ENCODE measurements at places on chromosomes 4 and X.

DNA sequence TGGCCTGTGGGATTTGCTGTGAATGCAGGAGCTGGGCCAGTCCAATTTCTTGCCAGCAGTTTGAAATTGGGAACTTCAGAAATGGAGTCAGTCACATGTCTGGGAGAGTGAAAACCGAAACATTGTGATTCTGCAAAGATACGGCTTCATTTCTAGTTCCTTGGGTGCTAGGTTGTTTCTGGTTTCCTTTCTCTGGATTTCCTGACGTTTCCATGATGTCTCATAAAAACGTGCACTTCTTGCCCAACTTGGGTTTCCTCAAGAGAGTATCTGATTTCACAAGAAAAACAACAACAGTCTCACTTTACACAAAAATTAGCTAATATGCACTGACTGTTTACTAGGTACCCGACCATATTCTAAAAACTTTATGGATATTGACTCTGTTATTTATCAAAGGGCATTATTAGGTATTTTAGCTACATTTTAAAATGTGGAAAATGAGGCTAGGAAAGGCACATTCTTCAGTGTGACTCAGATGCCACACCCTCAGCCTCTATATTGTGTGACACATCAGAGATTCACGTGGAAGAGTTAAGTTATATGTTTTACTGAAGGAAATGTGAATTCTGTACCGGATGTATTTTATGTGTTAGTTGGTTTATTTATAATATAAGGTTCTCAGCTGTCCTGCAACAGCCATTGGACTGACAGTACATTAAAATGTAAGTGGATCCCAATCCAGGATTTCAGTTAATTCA is 225.0 kb upstream of the PUDP start:
- no peak for DNase-seq

GRCh38 chr4:4780729-4781244 is 78.7 kb upstream of the MSX1 start:
- no peak for DNase-seq

GRCh38 chrX:20506739-20507138 is 240.0 kb upstream of the RPS6KA3 start:
- DNase-seq, result no peak

- no peak for DNase-seq
These were observed 1297.3 kb downstream of the C4orf33 start for GRCh38 chr4:130393231-130393630.

- no peak for DNase-seq
These were observed 33.8 kb downstream of the IRS4 start for GRCh38 chrX:108702530-108702929.

GRCh38 chrX:124348885-124349453 is 2.6 kb downstream of the SH2D1A start:
- DNase-seq, result no peak

GRCh38 chrX:52979568-52979967 is 21.2 kb upstream of the FAM156A start:
- no peak for DNase-seq

- DNase-seq, result no peak
These were observed 17.6 kb upstream of the DCUN1D4 start for GRCh38 chr4:51825341-51825740.

DNA sequence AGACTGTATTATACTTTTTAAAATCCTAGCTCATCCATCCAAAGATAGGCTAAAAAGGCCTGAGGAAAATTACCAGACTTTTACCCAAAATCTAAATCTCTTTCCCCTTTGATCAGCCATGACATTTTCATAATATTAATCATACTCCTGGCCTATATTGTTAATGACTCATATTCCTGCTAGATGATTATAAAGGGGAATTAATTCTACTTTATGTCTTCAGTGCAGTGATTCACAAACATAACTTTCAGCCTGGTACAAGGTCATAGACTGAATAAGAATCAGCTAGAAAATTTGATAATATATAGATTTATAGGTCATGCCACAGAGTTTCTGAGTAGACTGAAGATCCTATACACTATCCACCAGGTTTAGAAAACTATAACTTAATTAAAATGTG is 1905.4 kb downstream of the C4orf33 start:
- DNase-seq, result no peak

DNA sequence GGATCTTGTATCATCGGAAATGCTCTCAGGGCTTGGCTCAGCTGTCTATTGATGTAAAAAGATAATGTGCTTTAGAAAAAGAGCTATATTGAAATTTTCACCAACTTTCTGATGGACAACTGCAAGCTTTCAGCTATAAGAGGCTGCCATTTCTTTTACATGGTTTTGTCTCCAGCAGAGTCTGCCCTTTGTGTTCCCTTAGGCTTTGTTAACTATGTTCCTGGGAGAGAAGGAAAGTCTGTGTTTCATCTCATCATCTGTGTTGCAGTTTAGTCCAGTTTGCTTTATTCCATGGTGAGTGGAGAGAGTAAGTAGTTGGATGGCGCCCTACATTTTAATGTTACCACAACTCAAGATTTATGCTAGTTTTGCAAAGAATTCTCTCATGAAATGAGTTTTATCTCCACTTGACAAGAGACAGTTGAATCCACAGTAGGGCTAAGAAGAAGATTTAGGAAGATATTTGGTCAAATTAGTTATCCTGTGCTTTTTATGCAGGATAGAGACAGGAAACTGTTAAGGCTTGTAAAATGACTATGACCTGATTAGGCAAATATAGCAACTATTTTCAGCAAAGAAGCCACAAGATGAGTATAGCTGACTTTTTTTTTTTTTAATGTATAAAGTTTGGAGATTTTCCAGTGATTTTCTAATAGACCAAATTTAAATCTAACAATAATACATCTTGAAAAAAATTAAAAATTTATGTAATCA is 16.5 kb downstream of the SEPTIN11 start:
- DNase-seq, result no peak

- DNase-seq, result no peak
These were observed 5.3 kb upstream of the STBD1 start for GRCh38 chr4:76301068-76301774.

- DNase-seq, result no peak
These were observed 148.1 kb upstream of the FAM9B start for GRCh38 chrX:9182041-9182440.

- no peak for DNase-seq
These were observed 192.0 kb downstream of the ARHGAP10 start for GRCh38 chr4:147923854-147924253.

GRCh38 chr4:137454767-137455166 is 77.5 kb downstream of the PCDH18 start:
- no peak for DNase-seq

DNA sequence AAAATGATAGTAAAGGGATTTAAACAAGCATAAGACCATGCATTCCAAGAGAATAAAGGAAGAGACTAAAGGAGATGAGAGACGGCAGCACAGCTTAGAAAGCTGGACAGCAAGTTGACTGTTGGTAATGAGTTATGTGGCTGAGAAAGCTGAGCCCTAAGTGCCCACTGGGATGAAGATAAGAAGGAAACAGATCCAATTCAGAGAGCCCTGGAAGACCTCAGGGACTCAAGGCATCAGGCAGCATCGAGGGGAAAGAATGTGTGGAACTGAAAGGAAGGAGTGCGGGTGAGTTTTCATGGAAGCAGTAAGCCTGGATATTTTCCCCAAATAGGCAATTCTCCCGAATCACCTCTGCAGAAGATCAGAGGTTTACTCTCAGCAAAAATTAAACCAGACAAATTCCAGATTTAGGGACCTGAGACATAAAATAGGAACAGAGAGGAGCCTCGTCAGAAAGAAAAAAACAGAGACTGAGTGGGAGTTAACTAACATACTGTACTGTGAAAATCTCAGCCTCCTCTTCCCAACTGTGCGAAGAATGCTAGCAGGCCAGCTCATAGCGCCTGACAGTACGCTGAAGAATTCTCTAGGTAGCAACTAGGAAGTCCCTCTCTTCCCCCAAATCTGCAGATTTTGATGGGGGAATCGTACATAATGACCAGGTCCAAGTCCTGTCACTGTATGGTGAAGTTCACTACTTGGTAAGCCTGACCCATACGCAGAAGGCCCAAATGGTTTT is 187.7 kb upstream of the TAPT1 start:
- no peak for DNase-seq

DNA sequence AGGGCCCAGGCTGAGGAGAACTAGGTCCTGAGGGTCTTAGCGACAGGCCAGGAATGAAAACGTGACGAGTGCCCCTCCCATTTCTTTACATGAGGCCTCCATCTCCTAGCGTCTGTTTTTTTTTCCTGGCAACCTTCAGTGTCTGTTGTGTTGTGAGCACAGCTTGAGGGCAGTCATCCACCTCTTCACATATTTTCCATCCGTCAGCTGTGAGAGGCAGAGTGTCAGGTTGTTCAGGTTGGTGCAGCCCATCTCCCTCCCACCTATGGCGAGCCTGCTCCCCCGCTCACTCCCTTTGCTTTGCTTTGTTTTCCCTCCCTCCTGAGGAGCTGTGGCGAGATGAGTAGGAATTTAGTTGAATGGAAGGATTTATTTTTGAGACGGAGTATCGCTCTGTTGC is 51.7 kb upstream of the CHRNA9 start:
- no peak for DNase-seq

GRCh38 chr4:115678425-115678941 is 565.1 kb upstream of the NDST4 start:
- DNase-seq, result no peak

GRCh38 chr4:181835348-181835747 is 407.9 kb upstream of the TENM3 start:
- DNase-seq, result no peak

- no peak for DNase-seq
These were observed 2707.5 kb downstream of the PCDH7 start for GRCh38 chr4:33427676-33428075.

- no peak for DNase-seq
These were observed 74.9 kb downstream of the MAB21L2 start for GRCh38 chr4:150656891-150657290.

GRCh38 chr4:15964159-15964558 is 1.2 kb upstream of the FGFBP2 start:
- DNase-seq, result no peak

- no peak for DNase-seq
These were observed 34.0 kb upstream of the VEGFD start for GRCh38 chrX:15418041-15418706.

- DNase-seq, result no peak
These were observed 154.2 kb downstream of the NPNT start for GRCh38 chr4:106049490-106049889.

DNA sequence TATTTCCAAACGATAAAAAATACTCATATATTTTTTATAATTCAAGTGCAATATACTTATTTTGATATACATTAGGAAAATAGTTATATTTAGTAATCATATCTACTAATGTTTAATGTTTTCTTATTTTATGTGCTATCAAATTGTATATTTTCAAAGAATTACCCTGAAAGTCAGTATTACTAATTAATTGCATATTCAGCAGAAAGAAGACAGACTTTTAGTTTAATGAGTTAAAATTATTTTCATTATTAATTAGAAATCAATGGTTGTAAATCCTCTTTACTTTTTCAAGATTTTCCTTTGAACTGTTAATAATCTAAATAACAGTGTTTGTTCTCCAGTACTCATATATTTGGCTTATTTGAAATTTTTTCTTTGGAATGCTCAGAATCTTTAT is 181.3 kb upstream of the NDST4 start:
- DNase-seq, result no peak

DNA sequence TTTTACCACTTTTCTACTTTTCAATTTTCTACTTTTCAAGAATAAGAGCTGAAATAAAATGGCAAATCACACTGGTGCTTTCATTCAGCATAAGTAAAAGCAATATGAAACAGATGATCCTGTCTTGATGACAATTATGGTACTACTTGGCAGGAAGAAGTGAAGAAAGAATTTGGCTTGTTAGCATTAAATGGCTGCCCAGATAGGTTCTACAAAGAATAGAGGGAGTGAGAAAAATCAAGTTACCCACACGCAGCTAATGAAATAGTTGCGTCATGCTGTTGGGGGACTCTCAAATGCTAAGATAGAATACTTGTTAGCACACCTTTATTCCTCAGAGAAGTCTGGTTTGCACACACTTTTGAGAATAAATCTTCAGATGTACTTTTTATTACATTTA is 12.5 kb upstream of the LCORL start:
- peak; percentile 10 for DNase-seq

GRCh38 chr4:123421937-123422781 is 25.6 kb downstream of the SPRY1 start:
- no peak for DNase-seq

DNA sequence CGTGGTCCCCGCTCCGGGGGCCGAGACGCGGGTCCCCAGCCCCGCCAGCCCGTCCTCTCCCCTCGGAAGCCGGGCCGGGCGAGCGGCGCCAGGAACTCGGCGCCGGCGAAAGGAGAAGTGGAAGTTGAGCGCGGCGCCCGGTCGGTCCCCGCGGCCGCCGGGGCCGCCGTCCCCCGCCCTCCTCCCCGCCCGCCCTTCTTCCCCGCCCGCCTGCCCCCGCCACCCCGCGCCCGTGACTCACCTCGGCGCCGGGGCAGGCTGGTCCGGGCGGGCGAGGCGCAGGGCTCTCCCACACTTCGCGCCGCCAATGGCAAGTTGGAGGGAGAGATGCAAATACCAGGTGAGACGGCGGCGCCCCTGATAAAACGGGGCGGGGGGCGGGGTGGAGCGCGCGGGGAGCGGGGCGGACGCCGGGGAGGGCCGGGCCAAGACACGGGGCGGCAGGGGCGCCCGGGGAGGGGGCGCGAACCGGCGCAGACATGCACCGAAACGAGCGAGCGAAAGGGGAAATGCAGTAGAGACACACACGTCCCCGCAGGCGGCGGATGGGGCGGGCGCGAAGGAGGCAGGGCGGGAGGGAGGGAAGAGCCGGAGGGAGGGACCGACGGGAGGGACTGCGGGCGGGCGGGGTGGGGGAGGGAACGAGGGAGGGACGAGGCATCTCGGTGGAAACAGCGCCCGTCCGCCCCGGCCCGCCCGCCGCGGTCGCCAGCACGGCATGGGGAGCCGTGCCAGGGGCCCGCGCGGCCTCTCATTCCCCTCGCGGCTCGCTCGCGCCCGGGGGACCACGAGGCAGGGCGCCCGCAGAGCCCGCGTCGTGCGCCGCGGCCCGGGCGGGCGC is at the start of gene ELF4:
TSS of gene ELF4 (minus strand) at position 119 of the 841 bp plus-strand sequence. CDS start 29,167 bp downstream, outside the sequence.
- DNase-seq, result peak; percentile 51

GRCh38 chrX:112877771-112878173 is 37.1 kb upstream of the AMOT start:
- DNase-seq, result no peak

DNA sequence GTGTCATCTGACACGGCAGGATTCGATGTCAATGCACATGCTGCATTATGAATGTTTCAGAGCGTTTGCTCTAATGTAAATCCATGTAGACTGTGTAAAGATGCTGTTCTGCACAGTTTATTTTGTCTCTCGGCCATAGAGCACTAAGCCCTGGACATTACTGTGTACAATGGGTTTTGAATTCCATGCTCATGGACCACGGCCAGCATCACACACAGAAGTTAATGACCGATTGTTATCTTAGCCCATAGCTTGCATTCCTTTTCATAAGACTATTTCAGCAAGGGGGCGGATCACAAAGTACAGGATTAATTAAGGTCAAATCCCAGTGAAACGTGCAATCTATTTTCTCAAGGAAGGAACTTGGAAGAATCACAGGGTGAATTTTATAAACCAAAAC is 286.1 kb upstream of the TENM3 start:
- DNase-seq, result no peak

DNA sequence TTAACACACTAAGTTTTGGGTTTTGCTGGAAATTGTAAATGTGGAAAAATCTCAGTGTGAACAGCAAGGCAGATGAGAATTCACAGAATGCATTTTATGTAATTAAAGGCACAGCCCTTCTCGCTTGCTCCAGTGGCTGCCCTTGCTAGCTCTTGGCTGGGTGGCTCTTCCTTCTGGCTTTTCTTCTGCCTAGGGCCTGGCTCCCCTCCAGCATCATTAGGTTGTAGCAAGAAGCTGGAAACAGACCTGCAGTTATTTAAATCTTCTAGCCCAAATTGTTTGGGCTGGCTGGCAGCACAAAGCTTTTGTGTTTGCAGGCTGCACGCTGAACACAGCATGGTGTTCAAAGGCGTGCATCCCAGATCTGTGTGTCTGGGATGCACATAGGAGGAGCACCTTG is 56.5 kb downstream of the LIMCH1 start:
- DNase-seq, result peak; percentile 90

Data from NCI-H446 (cell line).